ENCODE measurements at places on chromosomes 7 and 10.

- no peak for DNase-seq
Measured at GRCh38 chr10:112275512-112276245, 7.5 kb upstream of the TECTB start.

GRCh38 chr7:101542527-101543241 lies 86.4 kb downstream of the MYL10 start:
- DNase-seq: no peak

GRCh38 chr10:988667-989545 lies 672 bp downstream of the GTPBP4 start:
- no peak for DNase-seq

DNA sequence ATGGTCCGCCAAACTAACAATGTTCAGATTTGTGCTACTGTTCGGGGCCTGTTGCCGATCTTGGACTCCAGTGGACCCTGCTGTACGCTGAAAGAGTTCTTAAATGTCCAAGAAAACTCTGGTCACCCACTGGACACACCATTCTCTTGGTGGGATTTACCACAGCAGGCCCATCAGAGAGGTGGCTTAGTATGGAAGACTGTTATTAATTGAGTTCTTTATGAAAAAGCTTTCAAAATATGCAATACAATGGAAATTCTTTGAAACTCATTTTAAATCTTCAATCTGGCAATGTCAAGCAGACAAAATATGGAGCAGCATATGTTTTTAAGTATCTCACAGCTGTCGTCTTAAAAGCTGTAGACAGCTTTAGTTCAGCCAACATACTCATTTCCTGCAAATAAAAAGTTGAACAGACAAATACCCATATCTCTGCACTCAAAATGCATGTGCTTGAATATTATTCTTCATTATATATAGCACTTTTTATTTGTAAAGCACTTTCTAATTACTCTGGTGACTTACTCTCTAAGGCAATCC lies 37.4 kb upstream of the GRM8 start:
- peak; percentile 61 for DNase-seq

DNA sequence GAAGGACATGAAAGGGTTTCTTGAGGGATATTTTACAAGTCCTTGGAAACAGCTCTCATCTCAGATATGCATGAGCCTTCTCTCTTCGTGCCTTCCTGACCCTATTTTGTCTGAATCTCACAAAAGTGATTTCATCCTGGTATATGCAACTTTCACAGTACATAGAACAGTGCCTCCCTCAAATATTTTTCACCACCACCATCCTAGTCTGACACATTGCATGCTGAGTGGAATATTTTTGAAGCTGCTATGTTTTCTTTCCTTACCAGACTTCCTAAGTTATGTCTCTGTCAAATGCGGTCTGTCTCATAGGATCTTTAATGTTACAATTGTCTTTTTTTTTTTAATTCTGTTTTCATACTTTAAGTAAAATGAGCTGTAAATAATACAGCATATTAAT lies 673.3 kb upstream of the LRRN3 start:
- DNase-seq: no peak

DNA sequence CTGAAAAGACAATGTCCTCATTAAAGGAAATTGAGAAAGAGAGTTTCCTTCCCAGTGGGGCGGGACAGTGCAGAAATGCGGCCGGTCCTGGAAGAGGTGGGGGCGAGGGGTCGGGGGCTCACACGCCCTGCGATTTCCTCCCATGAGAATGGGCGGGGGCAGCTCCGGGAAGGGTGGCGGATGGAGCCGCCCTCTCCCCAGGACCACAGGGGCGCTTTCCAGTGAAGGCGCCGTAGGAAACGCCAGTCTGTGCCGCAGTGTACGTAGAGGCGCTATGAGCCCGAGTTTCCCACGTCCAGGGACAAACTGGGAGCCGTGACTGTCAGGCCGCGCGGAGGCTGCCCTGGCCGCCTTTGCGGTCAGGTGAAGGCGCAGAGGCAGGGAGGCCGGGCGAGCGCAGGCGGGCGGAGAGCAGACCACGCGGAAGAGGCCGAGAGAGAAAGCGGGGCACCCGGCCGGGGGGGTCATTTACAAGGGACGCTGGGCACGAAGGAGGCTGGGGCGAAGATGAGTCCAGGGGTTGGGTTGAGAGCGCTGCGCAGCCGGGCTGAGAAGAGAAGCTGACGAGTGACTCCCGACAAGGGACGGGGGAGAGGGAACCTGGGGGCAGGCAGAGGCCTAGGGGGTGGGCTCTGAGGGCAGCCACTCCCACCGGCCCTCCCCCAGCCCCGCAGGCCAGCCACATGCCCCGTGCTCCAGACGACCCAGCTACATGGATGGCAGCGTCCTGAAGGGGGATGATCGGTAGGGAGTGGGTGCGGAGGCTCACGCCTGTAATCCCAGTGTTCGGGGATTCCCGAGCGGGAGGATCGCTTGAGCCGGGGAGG lies 45.0 kb downstream of the ALOX5 start:
- DNase-seq: no peak

- no peak for DNase-seq
Measured at GRCh38 chr10:91566115-91566514, 66.8 kb downstream of the PPP1R3C start.

- no peak for DNase-seq
Measured at GRCh38 chr7:70142247-70142932, 544.1 kb downstream of the AUTS2 start.

DNA sequence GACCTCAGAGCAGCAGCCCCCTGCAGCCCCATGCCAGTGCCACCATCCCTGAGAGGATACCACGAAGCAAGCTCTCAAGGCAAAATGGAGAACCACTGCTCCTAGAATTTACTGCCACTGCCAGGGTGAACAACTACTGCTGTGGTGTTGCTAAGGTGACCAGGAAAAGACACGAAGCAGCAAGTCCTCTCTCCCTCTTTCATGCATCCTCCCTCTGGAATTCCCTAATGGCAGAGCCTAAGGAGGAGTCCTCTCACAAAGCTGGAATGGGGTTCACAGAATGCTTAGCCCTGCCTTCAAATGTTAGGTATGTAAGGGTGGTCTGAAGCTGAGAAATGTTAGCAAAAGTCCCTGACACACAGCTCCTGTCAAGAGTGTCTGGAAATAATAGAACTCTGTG lies 35.8 kb upstream of the NPSR1 start:
- DNase-seq: no peak

DNA sequence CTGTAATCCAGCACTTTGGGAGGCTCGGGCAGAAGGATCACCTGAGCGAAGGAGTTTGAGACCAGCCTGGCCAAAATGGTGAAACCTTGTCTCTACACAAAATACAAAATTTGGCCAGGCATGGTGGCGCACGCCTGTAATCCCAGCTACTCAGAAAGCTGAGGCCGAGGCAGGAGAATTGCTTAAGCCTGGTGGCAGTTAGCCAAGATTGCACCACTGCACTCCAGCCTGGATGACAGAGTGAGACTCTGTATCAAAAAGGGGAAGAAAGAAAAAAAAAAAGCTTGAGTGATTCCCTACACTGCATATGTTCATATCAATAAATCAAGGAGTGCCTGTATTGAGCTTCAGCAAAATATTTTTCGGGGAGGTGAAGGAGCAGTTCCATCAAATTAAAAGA lies 45.8 kb upstream of the SRRM3 start:
- no peak for DNase-seq

DNA sequence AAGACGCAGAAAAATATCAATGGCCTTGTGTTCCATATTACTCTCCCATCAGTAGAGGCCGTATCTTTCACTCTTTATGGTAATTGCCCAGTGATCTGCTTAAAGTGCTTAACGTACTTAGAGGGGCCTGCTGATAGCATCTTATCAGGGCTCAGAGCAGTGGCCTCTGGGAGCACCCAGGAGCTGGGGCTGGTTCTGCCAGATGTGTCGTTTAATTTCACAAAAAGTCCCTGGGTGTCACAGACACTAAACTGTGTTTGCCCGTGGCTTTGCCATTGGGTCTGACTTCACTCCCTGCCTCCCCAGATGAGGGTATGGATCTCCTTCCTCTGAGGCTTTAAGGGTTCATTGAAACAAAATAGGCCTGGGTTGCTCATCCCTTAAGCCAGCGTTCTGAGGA lies 435.3 kb downstream of the GATA3 start:
- no peak for DNase-seq

DNA sequence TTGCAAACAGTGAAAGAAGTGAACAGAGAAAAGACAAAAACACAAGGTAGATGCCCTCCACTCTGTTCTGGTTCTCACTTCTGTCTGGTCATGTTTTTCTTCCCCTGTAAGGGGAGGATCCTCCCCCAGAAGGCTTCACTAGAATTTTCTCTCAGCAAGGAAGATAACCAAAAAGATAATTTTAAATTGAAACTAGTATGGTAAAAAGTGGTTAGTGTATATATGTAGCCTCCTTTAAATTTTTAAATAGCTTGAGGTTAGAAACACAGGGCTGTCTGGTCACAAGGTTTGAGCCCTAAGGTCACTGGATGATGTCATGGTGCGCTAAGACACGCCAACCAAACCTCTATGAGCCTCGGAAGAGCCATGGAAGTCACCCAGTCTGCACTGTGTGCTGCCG lies 5.6 kb upstream of the PKD1L1 start:
- no peak for DNase-seq

DNA sequence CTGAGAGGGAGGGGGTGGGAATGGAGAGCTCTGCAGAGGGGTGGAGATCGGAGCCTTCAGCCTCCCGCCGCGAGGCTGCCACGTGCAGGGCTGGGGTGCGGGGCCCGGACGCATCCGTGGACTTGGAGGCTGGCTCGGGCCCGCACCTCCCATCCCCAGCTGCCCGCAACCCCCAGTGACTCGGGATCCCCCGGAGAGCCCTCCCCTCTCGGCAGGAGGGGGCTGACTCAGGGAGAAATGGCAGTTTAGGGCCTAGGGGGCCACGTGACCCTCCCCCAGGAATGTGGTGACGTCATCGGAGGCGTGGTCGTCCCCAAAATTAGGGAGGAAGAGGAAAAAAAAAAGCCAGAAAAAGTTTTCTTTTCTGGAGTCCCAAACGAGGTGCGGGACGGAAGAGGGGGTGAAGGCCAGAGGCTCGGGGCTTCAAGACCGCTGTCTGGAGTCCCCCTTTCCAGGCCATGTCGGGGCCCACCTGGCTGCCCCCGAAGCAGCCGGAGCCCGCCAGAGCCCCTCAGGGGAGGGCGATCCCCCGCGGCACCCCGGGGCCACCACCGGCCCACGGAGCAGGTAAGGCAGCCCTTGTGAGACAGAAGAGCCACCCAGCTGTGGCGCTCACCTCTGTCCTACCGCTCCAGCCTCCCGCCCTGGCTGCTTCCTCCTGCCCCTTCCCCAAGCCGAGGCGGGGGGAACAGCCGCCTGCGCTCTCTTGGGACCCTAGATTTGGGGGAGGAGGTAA lies at the start of gene TRIP6:
TSS of gene TRIP6 (plus strand) at position 348 of the 736 bp plus-strand sequence. CDS start at position 459, 111 bp downstream.
- DNase-seq: no peak

GRCh38 chr10:17425584-17426262 lies 28.7 kb downstream of the ST8SIA6 start:
- DNase-seq: no peak

DNA sequence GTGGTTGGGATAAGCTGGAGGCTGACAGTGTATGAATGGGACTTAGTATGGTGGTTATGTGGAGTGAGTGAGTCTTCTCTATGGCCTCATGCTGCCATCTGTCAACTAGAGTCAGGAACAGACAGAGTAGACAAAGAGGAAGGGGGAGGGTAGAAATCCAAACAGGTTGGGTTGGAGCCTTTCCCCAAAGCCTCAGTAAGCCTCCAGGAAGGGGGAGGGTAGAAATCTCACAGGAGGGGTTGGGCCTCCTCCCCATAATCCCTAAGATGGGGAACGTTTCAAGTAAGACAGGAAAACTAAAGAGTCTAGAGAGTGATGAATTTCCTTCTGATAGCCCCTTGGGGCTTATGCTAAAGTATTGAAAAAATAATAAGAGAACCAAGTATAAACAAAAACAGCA lies 2.0 kb upstream of the AKR1B15 start:
- peak; percentile 85 for DNase-seq

DNA sequence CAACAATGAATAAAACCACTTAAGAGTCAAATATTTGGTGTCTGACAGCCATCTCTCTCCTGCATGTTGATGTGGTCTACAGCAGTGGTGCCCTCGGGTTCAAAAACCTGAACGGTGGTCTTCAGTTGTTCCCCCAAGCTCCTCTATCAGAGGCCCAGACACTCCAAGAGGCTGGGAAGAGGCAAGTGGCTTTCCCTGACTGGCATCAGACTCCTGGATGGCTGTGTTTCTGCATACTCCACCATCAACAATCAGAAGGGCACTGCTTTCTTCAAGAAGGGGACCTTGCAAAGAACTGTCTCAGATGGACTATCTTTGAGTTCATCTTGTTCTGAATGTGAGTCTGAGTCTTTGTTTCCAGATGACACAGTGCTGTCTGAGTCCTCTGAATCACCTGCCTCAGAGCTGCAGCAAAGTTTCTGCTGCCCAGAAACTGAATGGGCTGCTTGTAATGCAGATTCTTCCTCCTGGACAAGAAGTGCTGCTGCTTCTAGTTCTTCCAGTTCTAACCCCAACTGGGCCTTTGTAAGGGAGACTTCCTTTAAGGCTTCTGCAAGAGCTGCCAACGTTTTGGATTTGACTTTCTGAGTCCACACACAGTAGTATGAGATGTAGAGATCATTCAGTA lies 5.9 kb upstream of the SGMS1 start:
- DNase-seq: no peak

GRCh38 chr10:122468926-122469781 lies 7.8 kb downstream of the HTRA1 start:
- no peak for DNase-seq

DNA sequence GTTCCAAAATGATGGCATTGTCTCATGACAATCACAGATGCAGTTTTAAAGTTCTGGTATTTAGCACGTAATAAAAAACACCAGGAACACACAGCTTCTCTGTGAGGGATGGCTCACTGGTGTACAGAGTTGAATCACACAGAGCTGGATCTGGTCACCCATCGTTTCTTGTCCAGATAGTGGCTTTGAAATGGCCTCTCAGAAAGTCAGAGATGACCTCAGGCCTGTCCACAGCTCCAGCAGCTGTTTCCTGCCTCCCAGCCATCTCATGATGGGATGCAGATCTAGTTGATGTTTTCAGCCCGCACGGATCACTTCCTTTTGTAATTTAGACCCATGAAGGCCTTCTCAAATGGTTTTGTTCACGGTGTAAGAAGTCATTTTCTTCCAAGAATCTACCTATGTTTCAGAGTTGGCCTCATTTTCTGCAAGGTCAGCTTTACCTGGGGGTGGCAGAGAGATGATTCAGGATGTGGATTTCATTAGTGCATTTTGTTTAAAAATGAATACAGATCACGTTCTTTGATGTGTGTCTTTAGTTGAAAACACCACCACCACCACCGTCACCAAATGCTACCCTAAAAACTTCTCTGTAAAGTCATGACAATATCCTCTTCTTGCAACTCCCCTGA lies 166.2 kb downstream of the SNX10 start:
- DNase-seq: no peak

- DNase-seq: no peak
Measured at GRCh38 chr7:64729089-64729848, 63.3 kb downstream of the ZNF107 start.

DNA sequence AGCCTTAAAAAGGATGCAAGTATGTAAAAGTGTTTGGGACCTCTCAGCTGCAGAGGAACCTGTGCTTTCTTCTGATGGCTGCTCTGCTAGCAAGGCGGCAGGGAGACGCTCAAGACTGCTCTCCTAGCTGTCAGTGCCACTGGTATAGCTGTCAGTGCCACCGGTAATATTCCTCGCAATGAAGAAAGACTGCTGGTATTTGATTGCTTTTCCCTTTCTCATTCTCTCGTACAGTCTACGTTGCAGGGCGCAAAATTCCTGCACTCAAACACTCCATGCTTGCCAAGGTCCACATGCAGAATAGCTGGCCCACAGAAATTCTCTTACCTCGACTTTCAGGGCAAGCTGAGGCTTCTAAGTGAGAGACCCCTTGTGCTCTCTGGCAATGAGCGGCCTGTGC lies 432.6 kb upstream of the KLF6 start:
- no peak for DNase-seq

- no peak for DNase-seq
Measured at GRCh38 chr7:66267249-66267648, 62.1 kb downstream of the TPST1 start.

GRCh38 chr10:79316671-79317431 lies 30.4 kb upstream of the PPIF start:
- DNase-seq: no peak

Data from NCI-H524 treated with DMSO at 0.1 percent for 48 hours (cell line).